ENCODE measurements at places on chromosomes 12 and 14. TPM values are rescaled to one million over a fixed set of nuclear protein-coding genes. Genes with fewer than 3 reads are reported as not detected.

- no peak for DNase-seq
These were observed 48.4 kb downstream of the ANAPC7 start for GRCh38 chr12:110355073-110355472.

DNA sequence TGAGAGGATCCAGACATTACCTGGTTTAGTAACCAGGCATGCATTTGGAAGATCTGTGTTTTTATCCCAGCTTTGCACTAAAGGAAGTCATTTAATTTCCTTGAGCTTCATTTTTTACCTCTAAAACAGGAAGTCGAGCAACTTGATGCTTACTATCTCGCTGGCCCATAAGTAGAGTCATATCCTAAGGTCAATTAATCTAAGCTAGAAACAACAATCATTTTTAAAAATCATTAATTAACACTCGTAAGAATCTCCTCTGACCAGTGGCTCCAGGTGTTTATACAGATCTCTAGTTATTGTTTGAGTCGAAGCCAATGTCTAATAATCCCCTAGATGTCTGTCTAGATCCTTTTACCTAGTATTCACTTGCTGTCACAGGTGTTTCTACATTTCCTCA, 355.8 kb upstream of the DCN start:
- no peak for DNase-seq

DNA sequence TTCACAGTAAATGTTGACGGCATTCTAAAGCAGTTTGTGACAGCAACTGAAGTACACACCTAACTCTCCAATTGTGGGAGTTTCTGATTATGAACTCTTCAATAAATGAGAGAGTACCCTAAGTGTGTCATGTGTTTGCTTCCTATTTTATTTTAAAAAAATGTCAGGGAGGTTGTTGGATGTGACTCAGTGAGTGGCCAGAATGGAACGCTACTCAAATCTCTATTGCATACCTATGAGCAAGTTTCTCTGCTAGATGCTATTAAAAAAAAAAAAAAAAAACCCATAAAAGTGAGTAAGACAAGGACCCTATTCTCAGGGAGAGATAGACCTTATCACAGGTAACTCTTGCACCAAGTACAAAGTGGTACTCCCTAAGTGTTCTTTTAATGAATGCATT, 256.6 kb downstream of the BTG1 start:
- no peak for DNase-seq

- DNase-seq: peak; percentile 30
These were observed 28.2 kb downstream of the RAP1B start for GRCh38 chr12:68638721-68639395.

The TSPAN11 gene
- total RNA-seq: 0.32 TPM

GRCh38 chr14:34372786-34373185, 89.3 kb downstream of the SPTSSA start:
- DNase-seq: no peak

- no peak for DNase-seq
These were observed 20.0 kb downstream of the SCAF11 start for GRCh38 chr12:45970391-45970790.

DNA sequence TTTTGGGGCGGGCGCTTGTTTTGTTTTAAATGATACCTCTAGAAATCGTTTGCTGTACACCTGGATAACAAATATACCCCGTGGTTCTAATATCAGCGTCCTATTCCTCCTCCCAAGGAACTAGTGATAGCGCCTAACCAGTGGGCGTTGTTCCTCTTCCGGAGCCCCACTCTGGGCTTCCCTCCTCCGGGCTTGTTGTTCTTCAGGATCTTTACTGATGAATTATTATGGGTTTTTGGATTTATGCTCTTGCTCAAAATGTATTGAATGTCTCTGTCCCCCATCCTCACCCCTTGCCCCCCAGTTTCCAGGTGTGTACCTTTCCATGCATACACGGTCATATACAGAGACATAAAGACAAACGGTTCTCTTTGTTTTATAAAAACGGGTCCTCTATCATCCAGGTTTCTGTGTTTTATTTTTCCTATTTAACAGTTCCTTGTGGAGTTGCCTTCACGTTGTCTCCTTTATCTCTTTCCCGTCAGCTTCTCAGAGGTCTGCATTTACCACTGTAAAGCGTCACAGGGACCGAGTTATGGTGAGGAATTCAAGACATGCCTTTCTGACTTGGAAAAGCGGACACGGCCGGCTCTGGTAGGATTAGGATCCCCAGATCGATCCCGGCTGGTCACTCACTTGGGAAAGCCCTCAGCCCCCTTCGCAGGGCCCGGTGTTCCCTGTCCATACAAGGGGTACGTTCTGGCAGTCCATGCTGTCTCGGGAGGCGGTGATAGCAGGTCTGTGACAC, 655 bp upstream of the PLEKHG3 start:
- no peak for DNase-seq

The CABP1 gene
- total RNA-seq: 0.45 TPM

DNA sequence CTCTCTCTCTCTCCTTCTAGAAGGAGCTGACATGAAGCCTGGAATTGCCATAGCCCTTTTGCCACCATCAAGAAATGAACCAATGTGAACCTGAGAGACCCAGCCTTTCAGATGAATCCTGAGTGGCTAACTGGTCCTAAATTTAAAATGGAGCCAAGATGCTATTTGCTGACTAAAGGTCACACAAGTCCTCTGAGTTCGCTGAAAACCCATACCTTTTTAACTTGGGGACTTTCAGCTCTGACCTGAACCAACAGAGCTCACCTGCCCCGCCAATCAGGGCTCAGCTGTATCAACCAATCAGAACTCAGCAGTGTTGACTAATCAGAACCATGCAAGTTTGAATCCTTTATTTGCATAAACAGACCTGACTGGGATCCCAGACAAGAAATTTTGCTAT, 70.3 kb upstream of the MDM1 start:
- DNase-seq: no peak

DNA sequence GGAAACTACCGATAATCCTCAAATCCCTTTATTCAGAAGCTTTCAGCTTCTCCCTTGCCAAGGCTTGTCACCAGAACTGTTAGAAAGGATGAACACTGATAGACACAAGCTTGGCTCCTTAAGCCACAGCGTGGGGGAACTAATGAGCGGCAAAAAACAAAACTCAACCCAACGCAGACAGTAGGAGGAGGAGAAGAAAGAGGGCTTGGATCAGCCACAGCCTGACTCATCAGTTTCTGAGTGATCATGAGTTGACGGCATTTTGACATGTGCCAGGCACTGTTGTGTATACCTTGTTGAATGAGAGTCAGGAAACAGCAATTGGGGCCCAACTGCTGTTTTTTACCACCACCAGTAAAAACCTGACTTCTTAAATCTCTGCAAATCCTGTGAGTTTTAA, 23.7 kb downstream of the PLXNC1 start:
- no peak for DNase-seq

The PSMB5 gene
- total RNA-seq: 235 TPM

Measured in LHCN-M2 (cell line).